ENCODE measurements at places on chromosomes 3 and 15.

GRCh38 chr3:46462511-46462910, 2.2 kb downstream of the LTF start:
- no peak for DNase-seq

DNA sequence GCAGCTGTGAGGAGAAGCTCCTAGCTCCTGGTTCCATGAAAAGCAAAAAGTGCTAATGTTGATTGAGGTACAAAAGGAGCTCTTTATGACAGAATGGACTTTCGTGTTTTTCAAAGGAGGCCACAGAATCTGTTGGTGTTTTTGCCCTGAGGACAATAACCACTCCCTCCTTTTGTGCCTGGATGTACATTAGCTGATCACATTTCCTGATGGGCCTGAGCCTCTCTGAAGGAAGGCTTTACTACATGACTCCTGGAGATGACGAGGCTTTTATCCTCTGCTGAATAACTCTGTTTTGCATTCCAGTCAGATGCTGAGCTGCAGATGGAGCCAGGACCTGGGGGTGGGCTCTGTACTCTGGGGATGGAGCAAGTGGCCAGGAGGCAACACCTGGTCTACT, 301.9 kb downstream of the CACNA2D3 start:
- no peak for DNase-seq

- DNase-seq: no peak
These were observed 9.7 kb downstream of the GTF2E1 start for GRCh38 chr3:120752230-120752629.

GRCh38 chr3:35639254-35640186, at the start of gene ARPP21:
Gene ARPP21, plus strand, starts transcription at chr3:35639525. Its CDS starts 42,227 bp downstream, at chr3:35681752.
- DNase-seq: no peak

DNA sequence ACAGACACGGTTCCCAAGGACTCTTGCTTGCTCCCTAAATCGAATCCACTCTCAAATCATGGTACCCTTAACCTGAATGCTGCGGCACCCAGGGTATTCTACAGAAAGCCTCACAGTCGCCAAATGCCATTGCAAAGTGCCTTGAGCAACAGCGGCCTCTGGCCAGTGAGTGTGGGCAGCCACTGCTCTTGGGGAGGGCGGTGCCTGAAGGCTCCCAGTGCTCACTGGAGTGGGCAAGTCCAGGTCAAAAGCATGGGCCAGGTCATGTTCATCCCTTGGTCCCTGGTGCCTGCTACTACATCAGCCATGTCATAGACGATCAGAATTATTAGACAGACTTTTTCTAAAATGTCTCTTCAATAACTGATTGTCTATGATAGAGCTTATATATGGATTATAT, 82.5 kb downstream of the ADAMTS17 start:
- no peak for DNase-seq

GRCh38 chr15:68321229-68321628, 43.7 kb downstream of the FEM1B start:
- no peak for DNase-seq

DNA sequence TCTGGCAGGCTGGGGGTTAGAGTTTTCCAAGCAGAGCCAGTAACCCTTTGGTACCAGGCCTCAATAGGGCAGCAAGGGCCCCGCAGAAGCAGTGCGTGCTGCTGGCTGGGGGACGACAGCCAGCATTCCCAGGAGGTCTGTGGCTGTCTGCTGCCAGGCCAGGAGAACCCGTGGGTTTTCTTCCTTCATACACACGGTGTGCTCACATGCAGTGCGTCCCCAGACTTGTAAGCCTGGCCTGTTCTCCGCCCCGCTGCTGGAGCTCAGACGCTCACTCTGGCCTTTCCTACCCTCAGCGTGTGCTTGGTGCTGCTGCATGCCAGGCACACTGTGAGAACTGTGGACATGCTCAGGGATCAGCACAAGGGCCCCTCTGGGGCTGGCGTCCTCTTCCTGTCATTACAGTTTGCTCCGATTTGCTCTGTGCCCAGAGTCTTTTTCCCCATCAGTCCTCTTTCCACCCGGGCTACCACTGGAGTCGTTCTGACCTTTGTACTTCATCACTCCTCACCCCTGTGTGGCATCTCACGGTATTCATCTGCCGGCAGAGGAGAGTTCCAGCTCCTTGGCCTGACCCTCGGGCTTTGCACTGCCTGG, 149.5 kb downstream of the DNAJB8 start:
- no peak for DNase-seq

- no peak for DNase-seq
These were observed 78.4 kb upstream of the RAD18 start for GRCh38 chr3:9041626-9042025.

GRCh38 chr15:32152574-32152973, 122.3 kb downstream of the CHRNA7 start:
- no peak for DNase-seq

Data from inflammatory macrophage treated with lipopolysaccharide for 1 hour (primary cell).